Mesendoderm (in vitro differentiated cells): ENCODE measurements at places on chromosomes 4 and X.

GRCh38 chr4:14130551-14130950 is 503.0 kb upstream of the BOD1L1 start:
- no peak for DNase-seq

DNA sequence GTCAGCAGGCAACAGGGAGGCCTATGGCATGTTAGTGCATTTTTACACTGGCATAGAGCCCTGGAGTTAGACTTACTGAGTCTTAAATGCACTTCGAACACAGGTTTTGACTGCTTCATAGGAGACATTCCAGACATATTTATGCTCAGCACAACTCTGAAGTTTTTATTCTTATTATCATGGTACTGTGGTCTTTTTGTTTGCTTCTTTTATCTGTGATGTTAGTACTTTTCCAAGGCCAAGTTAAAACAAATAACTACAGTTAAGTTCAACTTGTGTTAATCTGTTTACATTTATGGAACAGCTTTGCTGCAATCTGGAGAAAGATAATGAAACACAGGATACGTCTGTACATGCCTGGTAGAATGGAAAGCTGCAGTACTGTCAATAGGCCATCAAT is 76.5 kb downstream of the COL4A5 start:
- no peak for DNase-seq

- no peak for DNase-seq
Observed at GRCh38 chr4:184844742-184845141, 19.0 kb upstream of the ACSL1 start.

DNA sequence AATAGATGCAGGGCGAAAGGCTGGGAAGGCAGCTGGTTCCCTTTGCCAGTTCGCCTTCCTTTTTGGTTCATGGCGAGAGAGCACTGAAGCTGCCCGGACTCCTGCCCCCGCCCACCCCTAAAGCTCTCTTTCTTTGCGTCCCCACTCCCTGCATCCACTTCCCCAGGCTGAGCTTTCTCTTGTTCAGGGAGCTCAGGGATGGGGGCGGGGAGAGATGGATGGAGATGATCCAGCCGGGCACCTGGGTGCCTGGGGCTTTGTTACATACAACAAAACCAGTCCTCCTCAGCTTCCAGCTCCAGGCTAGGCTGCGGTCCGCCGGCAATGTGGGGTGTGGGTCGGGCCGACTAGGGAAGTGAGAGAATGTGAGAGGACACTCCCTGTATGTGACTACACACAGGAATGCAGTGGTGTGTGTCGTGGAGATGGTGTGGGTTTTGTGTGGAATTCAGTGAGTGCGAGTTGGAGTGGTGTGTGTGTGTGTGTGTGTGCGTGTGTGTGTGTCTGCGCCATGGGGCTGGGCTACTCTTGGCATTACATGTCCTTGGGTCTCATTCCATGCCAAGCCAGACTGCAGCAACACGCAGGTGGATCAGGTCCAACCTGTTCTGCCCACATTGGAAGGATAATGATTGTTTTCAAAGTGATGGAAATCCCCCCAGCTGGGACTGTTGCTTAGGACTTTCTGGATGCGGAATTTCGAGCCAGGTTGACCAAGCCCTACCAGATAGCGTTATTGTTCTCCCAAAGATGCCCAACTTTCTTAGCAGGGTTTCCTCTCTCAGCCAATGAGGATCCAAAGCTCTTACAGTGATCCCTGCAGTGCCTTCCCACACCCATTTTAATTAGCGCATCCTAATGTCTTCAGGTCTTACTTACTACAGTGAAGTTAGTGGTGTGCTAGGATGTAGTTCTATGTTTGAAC is 149.4 kb upstream of the CHRDL1 start:
- peak; percentile 33 for DNase-seq

GRCh38 chr4:37903901-37904300 is 13.0 kb downstream of the TBC1D1 start:
- DNase-seq = no peak

GRCh38 chr4:94274912-94275311 is 67.2 kb downstream of the SMARCAD1 start:
- DNase-seq = no peak

- no peak for DNase-seq
Observed at GRCh38 chr4:154984148-154984547, 203.1 kb downstream of the RBM46 start.

- no peak for DNase-seq
Observed at GRCh38 chrX:118702741-118703140, 24.7 kb upstream of the IL13RA1 start.

DNA sequence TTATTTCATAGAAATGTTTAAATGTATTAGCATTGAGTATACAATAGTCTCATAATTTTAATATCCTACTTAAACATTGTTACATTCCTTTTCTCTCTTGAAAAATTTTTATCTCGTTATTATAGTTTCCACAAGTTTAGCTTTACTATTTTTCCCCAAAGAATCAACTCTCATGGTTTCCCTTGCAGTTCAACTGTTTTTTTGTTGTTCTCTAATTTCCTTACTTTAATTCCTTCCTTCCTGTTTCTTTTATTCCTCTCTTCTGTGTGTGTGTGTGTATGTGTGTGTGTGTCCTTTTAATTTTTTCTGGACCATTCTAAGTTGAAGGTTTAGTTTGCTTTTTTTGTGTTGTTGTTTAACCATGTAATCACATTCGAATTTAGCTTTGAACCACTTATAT is 171.1 kb downstream of the GASK1B start:
- no peak for DNase-seq

GRCh38 chrX:31894152-31894551 is 822.3 kb upstream of the FTHL17 start:
- no peak for DNase-seq

DNA sequence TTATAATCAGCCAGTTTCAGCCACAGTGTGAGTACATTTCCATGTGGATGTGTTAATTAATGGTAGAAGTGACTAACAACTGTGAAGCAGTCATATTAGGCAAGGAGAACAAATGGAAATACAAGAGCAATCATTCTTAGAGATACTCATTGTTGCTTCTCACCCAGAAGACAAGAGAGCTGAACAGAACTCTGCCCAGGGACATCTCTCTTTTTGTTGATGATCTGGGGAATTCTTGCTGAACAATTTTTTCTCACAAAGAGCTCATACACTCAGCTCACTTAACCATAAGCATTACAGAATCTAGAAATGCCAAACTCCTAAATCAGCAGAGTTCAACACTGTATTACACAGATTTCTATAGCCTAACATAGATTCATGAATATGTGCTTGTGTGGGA is 150.1 kb downstream of the COMMD8 start:
- DNase-seq = no peak

- DNase-seq = no peak
Observed at GRCh38 chrX:53659039-53659438, 27.5 kb downstream of the HUWE1 start.

- no peak for DNase-seq
Observed at GRCh38 chr4:125433453-125433852, 118.7 kb downstream of the FAT4 start.

DNA sequence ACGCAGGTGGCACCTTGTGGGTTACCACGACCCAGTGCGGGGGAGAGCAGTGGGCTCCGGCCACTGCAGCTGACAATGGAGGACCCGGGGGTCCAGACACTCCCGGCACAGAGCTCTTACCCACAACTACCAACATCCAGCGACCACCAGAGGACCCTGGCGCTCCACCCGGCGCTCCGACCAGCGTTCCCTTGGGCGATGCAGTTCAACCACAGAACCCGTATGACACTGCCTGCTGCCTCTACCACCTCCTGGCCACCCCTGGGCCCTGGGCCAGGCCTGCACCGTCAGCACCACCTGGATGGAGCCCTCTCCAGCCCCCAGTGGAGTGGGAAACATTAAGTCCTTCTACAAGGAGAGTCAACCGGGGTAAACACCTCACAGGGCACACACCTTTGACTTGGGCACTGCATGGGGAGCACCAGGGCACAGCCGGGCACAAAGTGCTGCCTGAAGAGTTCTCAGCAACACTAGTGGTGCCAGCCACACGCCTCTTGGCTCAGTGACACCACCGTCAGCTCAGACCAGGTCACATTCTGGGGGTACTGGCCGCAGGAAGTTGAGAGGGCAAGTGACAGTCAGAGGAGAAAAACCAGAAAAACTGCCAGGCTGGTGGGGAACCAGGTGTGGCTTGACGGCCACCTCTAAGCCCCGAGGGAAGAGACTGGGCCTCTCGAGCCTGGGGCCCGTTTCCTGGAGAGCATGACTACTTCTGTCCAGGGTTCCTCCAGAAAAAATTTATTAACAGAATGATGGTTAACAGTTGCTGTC is 2.6 kb downstream of the CTBP1 start:
- no peak for DNase-seq

- DNase-seq = no peak
Observed at GRCh38 chr4:119081943-119082342, 53.7 kb upstream of the MYOZ2 start.

DNA sequence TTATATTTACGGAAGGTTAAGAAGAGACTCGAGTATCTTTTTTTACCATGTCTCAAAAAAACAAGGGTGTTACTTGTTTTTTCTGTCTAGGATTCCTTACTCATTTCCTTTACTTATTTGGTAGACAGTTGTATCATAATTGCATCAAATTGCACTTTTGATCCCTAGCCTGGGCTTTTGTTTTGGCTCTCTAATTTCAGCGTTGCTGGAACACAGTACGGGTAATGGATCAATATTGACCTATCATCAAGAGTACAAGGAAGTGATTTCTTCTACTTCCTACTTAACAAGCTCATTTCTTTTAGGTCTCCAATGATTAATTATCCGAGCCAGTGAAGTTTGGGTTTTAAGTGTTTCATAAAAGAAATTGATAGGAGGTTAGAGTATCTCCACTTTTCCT is 16.8 kb downstream of the AIMP1 start:
- DNase-seq = no peak

DNA sequence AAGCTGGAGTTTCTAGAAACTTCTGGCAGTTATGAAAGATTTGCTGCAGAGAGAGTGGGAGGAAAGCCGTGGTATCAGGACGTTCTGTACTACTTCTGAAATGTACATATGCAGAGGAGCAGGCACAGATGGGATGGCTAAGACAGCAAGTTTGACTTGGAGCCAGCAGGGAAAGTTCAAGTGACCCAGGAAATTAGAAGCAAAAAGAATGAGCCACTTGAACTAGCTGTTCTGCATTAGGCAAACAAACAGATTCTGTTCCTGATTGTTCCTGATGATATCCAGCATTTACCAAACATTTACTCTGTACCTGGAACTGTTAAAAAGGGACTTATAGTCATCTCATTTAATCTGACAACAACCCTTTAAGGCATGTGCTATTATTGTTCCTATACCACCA is 41.4 kb upstream of the CXCL13 start:
- DNase-seq = no peak

- DNase-seq = peak; percentile 44
Observed at GRCh38 chr4:140096483-140096861, 57.5 kb downstream of the MAML3 start.

DNA sequence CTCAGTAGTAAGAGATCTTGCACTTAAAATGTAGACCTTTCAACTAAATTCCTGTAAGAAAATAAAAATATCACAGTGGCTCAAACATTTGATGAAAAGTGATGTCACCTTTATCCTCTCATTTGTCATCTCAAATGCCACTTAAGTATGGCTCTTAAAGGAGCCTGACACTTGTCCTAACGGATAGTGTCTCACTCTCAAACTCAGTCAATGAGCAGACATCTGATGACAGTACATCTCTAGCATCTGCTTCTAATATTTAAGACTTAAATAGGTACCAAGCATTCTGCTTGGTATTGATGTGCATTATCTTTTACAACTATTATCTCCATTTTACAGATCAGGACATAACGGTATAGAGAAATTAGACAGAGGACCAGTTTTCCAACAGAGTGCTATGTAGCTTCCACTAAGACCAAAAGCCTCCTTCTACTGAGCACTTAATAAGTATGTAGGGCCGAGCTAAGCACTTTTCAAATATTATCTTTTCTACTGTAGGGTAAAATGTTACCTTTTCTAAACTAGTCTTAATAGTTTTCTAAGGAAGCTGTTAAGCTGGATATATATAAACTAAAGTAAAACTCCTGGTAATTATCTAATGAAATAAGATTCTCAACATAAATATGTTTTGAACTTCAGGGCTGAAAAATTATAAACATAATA is 110.2 kb downstream of the PDE5A start:
- no peak for DNase-seq

- no peak for DNase-seq
Observed at GRCh38 chrX:65921363-65921762, 118.5 kb downstream of the VSIG4 start.

DNA sequence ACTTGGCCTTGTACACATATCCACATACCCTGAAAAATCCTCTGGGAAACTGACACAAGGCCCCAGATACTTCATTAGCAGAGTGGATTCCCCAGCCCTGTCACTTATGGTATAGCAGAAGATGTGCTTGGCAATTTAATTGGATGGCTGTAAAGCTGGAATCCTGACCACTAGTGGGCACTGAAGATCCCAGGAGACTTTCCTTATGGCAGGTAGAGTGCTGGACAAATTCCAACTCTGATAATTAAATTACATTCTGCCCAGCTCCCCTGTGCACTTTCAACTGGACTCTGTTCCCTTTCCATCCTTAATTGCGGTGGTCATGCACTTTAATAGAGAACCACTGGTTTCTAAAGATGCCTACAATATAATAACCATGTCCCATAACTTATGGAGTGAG is 119.8 kb downstream of the DCK start:
- DNase-seq = peak; percentile 25

GRCh38 chr4:153464068-153464467 is 2.1 kb upstream of the TMEM131L start:
- DNase-seq = no peak

GRCh38 chrX:140712413-140713173 is 3.0 kb downstream of the LINC00632 start:
- peak; percentile 94 for DNase-seq

- no peak for DNase-seq
Observed at GRCh38 chr4:168504526-168504925, 7.7 kb downstream of the PALLD start.

DNA sequence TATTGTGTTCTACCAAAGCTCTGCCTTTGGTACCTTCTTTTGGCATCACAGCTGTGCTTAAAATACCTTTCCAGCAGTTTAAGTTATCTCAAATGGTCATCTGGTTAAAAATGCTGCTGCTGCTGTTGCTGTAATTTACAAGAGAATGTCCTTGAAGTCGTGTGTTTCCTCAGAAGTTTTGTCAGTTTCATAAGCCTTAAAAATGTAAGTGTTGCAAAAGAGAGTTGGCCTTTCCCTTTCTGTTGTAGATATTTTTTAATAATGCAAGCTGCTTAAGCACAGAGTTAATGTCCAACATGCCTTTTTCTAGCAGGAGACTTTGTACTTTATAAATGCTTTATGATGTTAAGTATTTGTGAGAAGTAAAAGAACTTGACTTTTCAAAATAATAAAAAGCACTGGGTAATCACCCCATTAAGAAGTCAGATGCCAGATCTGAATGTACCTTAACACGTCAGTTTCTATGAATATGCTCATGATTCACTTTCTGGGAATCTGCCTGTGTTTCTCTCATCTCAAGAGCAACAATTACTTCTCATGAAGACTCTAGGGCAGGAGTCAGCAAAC is 35.3 kb upstream of the TENM3 start:
- DNase-seq = peak; percentile 68

GRCh38 chr4:4689694-4690440 is 148.0 kb upstream of the STX18 start:
- no peak for DNase-seq

DNA sequence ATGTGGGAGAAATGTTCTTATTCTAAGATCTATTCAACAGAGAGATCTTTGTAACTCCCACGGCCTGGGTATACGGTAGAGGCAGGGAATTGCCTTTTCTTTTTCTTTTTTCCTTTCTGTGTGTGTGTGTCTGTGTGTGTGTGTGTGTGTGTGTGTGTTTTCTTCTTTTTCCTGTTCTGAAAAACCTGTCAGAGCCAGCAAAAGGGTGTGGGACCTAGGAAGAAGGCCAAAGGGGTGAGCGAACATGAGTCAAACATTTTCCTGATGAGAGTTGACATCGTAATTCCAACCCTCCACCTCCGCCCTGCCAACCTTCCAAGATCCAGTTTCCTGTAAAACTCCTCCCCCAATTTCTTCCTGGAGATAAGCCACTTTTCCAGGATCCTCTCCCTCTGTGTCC is 2.8 kb upstream of the CHIC2 start:
- no peak for DNase-seq
